ENCODE measurements at places on chromosomes 7 and 10.

GRCh38 chr10:115963848-115964247 lies 309.2 kb downstream of the GFRA1 start:
- peak; percentile 24 for DNase-seq

GRCh38 chr10:132962623-132963429 lies 20.5 kb upstream of the CFAP46 start:
- no peak for DNase-seq

GRCh38 chr10:129929343-129930292 lies 34.5 kb downstream of the EBF3 start:
- DNase-seq = no peak

DNA sequence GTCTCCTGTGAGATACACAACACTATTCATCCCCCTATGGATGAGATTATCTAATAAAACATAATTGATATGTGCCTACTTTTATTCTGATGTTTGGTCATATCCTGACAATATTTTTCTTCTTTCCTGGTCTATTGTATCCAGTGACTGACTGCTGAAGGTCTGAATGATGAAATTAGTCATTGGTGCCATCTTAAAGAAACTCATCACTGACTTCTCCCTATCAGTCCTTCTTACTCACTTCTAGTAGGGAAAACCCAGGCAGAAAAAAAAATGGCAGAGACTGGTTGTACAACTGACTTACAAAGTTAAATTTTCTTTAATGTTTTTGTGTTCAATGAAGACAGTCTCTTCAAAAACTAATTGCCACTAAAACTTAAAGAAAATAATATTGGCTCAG lies 377.4 kb downstream of the HTR7 start:
- DNase-seq = no peak

GRCh38 chr7:116164552-116165306 lies 45.6 kb upstream of the TES start:
- no peak for DNase-seq
